Non-pigmented ciliary epithelial cell (primary cell): ENCODE measurements at places on chromosomes 12 and 14.

GRCh38 chr14:69695322-69696203, 71.4 kb upstream of the SRSF5 start:
- no peak for DNase-seq

DNA sequence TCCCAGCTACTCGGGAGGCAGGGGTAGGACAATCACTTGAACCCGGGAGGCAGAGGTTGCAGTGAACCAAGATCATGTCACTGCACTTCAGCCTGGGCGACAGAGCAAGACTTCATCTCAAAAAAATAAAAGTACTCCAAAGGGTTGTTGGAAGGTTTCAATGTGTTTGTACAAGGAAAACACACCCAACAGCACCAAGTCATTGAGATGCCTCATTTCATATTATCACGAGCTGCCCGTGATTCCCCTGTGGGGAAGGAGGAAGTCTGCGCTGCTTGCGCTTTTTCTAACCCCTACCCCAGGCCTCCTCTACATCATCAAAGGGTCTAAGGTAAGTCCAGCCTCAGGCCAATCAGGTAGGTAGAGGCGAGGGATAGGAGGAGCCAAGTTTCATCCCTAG, 73.6 kb downstream of the KDM2B start:
- DNase-seq: no peak

DNA sequence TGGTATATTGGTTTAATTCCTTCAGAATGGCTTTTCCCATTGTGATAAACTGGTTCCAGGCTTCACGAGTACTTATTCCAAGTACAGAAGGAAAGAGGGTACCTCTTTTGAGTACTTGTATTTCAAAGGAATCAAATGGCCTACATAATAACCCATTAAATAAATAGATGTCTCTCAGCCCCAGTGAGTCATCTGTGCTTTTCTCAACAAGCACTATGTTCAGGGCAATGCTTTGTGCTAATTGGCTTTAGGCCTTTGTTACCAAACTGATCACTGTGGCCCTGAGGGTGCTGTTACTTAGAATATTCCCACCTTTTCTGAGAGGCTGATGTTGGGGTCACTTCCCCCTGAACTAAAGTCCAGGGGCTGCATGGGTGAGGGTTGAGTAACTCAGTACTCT, 107.1 kb downstream of the LRRK2 start:
- DNase-seq: no peak

GRCh38 chr14:81165188-81165587, 55.6 kb downstream of the GTF2A1 start:
- DNase-seq: no peak

GRCh38 chr12:116588390-116589028, 29.3 kb downstream of the MAP1LC3B2 start:
- no peak for DNase-seq

DNA sequence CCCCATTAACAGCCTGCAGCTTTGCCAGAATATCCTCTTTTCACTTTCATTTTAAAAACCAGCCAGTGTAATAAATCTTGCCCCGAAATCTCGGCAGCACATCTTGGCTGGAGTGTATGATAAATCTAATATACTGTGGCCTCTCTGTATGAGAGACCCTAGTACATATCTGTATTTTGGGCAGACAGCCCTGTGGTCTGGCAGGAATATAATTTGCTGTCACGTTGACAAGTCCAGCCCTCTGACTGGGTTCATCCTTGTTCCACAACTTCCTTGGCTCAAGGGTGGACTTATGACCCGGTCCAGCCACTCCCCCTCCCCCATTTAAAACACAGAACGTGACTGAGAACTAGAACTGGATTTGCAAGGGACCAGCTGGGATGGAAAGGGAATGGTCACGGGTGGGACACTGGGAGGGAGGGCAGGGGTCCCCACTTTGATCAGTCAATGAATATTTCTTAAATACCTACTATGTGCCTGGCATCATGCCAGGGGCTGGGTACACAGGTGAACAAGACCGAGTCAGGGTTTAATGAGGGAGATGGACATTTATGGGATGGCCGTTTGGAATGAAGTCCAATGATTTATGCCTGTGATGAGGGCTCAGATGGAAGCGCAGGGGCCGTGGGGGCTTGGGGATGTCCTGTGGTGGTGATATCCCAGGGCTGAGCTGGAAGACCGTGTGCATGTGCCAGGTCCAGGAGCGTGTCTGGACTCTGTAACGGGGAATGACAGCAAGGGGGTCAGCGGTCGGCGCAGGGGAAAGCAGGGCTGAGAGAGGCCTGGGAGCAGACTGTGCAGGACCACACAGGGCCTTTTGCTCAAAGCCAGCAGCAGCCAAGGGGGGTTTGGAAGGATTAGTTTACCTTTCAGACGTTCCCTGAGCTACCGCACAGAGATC, 190.5 kb downstream of the PHETA1 start:
- DNase-seq: no peak

DNA sequence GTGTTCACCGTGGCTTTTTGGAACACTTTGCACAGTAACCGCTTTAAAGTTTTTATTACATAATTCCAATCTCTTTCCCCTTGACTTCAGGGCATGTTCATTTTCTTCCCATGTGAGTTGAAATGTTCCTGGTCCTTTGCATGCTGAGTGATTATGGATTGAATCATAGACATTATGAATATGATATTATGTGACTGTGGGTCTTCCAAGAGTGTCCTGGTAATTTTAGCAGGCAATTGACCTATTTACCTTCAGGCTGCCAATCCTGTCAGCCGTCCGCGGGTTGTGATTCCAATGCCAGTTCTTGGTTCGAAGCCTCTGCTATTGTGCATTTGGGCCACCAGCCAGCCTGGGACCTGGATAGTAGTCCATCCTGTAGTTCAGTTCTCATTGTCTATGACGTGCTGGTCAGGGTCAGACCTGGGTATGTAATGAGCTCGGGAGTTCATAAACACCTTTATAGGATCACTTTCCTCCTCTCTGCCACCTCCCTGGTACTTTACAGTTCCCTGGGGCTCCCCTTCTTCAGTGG, 32.6 kb upstream of the DDX11 start:
- no peak for DNase-seq

DNA sequence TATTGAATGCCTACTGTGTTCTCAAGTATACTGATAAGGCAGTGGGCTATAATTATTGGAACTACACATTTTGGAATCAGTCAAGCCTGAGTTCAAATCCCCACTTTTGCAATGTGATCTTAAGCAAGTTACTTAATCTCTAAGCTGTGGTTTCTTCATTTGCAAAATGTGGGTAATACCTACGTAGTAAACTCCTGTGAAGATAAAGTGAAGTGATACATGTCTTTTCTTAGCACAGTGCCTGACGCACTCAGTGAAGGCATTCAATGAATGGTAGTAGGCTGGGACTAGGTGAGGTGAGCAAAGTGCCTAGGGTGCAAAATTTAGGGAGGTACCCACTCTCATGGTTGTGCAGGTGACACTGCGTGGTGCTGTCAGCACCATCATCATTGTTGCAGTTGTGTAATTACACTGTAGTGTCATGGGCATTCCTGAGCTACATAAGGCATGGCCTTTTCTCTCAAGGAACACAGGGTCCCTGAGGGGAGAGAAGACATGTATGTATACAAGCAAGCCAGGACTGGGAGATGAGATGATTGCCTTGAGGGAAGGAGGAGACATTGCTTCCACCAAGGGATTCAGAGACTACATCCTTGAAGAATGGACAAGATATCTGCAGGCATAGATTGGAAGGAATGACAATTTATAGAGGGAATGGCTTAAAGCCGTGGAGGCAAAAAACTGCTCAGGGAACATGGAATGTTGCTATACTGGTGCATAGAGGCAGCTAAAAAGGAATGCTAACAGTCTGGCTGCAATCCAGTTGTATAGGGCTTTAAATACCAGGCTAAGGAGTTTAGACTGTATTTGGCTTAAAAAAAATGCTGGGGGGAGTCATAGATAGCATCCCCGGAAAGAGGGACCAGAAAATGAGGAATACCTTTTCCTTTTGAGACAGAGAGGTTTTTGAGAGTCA, 129.2 kb upstream of the ARHGAP5 start:
- no peak for DNase-seq

- peak; percentile 79 for DNase-seq
Measured at GRCh38 chr12:114662512-114663177, 21.3 kb downstream of the TBX3 start.

DNA sequence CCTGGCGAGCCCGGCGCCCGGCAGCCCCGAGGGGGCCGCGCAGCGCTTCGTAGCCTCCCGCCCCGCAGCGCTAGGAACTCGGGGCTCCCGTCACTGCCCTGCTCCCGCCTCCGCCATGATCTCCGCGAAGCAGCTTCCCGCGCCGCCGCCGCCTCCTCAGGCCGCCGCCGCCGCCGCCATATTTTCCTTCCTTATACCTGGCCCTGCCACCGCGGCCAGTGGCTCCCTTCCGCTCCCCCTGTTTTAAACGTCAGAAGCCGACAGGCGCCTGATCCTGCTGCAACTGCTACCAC, 286 bp downstream of the PPP4R3A start:
- DNase-seq: no peak

GRCh38 chr12:19095756-19096480, 33.6 kb upstream of the PLEKHA5 start:
- DNase-seq: no peak

DNA sequence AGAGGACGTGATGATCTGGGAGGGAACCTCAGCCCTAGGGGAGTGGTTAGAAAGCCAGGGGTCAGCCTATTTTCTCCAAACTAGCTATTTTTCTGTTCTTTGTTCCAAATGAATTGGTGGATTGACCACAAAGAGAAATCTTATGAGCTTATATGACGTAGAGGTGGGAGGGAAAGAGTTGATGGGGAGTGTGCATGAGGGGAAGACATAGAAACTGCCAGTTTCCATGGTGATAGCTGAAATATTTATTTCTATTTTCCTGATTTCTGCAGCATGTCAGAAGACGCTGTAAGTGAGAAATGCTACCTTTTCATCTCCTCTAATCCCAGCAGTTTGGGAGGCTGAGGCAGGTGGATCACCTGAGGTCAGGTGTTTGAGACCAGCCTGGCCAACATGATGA, 51.4 kb upstream of the CISTR start:
- no peak for DNase-seq

- DNase-seq: no peak
Measured at GRCh38 chr14:93974299-93974698, 2.1 kb downstream of the ASB2 start.

DNA sequence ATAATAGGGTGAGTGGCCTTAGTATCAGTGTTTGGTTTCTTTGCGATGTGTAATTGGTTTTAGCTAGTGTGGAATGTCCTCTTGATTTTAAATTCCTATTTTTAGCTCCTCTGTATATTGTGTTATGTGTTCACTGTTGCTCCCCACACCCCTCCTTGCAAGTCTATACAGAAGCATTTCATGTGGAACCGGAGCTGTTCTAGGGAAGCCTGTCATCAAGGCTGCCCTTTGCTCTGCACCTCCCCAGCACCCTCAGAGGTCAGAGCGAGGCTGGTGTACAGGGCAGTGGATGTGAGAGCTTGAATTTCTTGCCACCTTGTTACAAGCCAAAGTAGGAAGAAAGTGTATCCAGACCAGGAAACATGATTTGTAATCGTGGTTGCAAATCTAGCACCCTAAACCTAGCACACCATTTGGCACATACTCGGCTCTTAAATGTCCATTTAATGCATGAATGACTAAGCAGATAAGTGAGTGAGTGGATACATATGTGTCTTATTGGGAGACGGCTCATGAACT, 376.8 kb downstream of the RGS6 start:
- no peak for DNase-seq

DNA sequence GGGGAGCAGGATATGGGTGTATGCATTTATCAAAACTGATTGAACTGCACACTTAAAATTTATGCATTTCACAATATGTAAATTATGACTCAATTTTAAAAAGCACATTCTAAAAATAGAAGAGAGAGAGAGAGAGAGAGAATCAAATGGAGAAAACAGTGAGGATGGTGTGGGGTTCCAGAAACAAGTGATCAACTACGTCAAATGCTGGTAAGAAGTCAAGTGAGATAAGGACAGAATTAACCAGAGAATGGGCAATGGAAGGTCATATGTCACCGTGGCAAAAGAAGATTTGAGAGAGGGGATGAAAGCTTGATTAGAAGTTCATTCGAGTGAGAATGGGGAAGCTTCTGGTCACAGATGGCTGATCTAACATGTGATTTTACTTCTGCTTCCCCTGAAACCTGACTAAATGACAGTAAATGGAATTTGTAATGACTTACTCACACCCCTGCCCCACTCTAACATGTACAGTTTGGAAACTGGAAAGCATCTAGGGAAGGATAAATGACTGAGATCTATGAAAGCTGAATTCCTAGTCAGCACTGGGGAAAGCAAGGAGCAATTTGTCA, 276.5 kb upstream of the AMIGO2 start:
- no peak for DNase-seq

DNA sequence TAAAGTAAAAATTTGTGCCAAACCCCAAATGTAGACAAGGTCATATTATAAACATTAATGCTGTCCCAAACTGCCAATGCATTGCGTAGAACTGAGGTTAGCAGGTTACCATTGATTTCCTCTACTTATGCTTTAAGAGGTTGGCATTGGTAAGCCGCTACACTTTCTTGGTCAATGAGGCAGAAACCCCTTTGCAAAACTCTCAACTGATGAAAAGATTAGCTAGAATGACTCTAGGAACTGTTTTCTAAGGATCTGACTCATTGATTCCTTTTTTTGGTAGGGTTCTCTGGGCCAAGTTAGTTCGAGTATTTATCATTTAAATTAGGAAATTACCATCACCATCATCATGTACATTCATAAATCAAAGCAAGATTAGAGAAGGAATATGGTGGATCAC, 44.6 kb downstream of the HMGA2 start:
- DNase-seq: no peak

- DNase-seq: no peak
Measured at GRCh38 chr14:56135001-56135400, 16.8 kb downstream of the PELI2 start.

DNA sequence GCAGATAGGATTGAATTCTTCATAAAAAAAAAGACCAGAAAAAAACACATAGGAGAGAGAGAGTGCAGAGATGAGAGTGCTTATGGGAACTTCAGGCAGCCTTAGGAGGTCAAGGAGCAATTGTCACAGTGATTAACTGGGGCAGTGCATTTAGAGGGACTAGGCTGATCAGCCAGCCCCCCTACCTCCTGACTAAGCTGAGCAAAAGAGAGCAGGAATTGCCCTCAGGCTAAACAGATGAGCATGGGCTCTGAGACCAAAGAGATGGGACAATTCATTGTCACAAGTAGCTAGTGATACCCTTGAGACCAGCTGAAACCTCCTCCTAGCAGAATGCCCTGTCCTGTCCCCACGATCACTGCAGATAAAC, 124.0 kb downstream of the BTG1 start:
- no peak for DNase-seq

GRCh38 chr12:5085896-5086295, 42.2 kb downstream of the KCNA5 start:
- peak; percentile 85 for DNase-seq

- DNase-seq: no peak
Measured at GRCh38 chr12:76548222-76548837, 11.2 kb downstream of the OSBPL8 start.

GRCh38 chr12:95446506-95446900, 27.4 kb upstream of the METAP2 start:
- no peak for DNase-seq

GRCh38 chr12:30753233-30753632, 1.5 kb downstream of the CAPRIN2 start:
- no peak for DNase-seq

GRCh38 chr12:77049767-77050353, 15.5 kb downstream of the E2F7 start:
- no peak for DNase-seq

- no peak for DNase-seq
Measured at GRCh38 chr12:27257104-27257843, 13.2 kb downstream of the STK38L start.
